Thoracic aorta (tissue), 2 donors: ENCODE measurements at places on chromosomes 6 and 20. TPM values are rescaled to one million over a fixed set of nuclear protein-coding genes. Genes with fewer than 3 reads are reported as not detected.

GRCh38 chr20:62229667-62230066, 8.7 kb upstream of the OSBPL2 start:
- no peak for DNase-seq

DNA sequence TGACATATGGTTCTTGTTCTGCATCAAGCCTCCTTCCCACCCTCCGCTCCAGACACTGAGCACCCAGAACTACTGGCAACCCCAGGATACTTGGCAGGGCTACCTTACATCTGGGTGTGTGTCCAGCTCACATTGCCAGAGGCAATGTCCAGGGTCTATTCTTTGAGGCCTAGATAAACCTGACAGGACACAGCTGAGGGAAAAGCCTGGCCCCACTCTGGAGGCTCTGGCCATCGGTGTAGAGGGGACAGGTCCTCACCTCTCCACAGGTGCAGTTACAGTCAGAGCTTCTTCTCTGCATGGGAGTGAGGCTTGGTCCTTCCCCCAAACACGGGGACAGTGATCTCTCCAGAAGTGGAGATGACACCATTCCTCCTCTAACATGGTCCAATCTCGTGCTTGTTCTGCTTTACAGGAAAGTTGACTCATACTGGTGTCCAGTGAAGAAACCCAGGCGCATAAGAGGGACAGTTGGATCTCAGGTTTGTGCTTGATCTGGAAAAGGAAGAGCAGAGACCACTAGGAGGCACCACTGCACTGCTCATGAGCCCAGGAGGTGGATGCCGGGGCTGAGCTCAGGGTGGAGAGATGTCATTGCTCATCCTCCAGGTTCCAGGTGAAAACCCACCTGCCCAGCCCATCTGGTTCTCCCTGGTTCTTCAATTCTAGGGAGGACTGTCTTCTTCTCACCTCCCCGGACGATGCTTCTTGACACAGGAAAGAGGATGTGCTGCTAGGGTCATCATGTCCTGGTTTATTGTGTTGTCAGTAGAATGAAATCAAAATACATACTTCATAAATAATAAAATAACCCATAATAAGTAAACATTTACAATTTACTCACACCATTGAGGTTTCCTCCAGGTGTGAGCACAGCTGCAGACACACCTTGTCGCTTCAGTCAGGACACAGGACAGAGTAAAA, 14.7 kb downstream of the HLA-F start:
- DNase-seq = no peak

The ZC2HC1B gene
- total RNA-seq = not detected

GRCh38 chr6:14231071-14231483, 113.5 kb downstream of the CD83 start:
- DNase-seq = no peak

- no peak for DNase-seq
Observed at GRCh38 chr6:150720774-150721233, 121.1 kb downstream of the PLEKHG1 start.
